NCI-H187 treated with DMSO at 0.1 percent for 48 hours (cell line): ENCODE measurements at places on chromosomes 3 and 15.

DNA sequence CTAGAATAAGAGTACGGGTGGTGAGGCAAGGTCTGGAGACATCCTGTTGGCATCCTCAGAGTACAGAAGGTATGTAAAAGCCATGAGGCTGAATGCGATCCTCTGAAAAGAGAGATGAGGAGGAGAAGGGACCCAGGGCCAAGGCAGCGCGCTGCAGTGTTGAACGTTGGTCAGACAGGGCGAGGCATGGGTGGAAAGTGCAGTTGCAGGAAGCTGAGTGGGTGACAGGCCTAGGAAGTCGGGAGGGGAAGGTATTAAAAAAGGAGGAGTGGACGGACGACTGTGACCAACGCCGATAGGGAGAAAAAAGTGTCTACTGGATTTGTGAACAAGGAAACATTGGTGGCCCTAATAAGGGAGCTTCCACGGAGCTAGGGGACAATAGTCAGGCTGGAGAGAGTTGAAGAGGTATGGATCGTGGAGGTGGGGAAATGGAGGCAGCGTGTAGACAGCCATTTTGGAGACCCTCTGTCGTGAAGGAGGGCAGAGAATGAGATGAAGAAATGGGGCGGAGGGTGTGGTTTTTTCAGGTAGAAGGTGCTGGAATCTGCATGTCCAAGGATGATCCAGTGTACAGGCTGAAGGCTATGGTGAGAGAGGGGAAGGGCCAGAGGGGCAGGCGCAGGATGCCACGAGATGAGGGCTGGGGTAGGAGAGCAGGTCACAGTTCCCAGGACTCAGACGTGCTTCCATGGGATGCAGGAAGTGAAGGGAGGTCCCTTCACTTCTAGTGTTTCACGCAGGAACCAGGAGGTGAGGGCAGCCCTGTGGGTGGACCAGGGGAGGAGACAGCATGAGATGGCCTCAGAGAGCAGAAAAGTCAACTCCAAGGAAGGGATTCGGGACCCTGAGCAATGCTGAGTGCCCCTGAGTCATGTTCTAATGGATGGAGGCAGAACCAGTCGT is 115.9 kb downstream of the ASB7 start:
- DNase-seq, result no peak

- DNase-seq, result no peak
These were observed 8.7 kb downstream of the HYPK start for GRCh38 chr15:43808960-43809678.

DNA sequence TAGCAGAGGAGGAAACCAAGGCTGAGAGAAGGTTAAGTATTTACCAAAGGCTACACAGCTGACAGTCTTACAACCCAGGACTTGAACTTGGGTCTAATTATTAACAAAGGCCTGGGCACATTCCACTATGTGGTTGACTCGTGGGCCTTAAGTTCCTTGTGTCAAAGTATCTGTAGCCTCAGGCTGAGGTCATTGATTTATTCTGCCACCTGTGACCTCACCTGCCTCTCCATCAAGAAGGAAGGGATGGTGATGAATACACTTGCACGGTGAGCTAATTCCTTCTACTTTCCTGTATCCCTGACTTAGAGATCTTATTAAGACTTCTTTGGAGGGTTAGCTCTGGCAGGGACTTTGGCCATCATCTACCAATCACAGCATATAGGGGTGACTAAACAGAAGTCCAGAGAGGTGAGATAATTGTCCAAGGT is 19.9 kb upstream of the LRRC58 start:
- no peak for DNase-seq

GRCh38 chr15:39250460-39251186 is 330.3 kb upstream of the THBS1 start:
- no peak for DNase-seq

DNA sequence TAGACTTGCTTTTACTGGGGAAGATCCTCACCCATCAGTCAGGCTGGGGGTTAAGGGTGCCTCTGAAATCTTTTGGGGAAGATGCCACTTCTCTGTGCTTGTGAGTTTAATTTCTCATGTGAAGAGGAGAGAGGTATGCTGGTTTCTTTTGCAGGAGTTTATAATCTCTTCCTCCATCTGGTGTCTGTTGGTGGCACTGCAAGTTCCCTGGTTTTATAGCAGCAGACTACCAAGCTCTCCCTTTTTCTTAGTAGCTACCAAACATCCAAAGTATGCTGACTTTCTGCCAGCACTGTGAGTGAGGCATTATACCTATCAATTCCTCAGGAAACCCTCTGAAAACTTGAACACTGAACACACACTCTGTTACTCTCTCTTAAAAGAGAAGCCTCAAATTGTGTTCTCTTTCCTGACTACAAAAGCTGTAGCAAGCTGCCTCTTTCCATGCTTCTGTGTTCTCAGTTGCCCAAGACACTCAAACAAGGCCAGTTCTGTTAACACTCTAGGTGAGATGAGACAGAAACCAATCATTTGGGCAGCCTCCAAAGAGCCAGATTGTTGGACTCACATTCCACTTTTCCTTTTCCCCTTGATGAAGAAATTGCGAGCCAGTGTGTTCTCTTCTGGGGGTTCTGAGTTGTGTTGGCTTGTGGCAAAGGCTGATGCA is 299.5 kb downstream of the GAP43 start:
- no peak for DNase-seq
